ENCODE measurements at places on chromosomes 5 and 9.
A peak's percentile ranks its signal among the peaks of the same experiment; 100 is the strongest.

GRCh38 chr5:60334281-60334713 lies 365.7 kb downstream of the DEPDC1B start:
- H3K4me1 ChIP-seq = peaks cover 34% of the 10 kb centered on the region
- H3K27me3 ChIP-seq = peaks cover 2% of the 10 kb centered on the region
- H3K36me3 ChIP-seq = no peaks in the 10 kb centered on the region
- DNase-seq = peak; percentile 71
- H3K4me3 ChIP-seq = peak overlapping the region; percentile 49

DNA sequence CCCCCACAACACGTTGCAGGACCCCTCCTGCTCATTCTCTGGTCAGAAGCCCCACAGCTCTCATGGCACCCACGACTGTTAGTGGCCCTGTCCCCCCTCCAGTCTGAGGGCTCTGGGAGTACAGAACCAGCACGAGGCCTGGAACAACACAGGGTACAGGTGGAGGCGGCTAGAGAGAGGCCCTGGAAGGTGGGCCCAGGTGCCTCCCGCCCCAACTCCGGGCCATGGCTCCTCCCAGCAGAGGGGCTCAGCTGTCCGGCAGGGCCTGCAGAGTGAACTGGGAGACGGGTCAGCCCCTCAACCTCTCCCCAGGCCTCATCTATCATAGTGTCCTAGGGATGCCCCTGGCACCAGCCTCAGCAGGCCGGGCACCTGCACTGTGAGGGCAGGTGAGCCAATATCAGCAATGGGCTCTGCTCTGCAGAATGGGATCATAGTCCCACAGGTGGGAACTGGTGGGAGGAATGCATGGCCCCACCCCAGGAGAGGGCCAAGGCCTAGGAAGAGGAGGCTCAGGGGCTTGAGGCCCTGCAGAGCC lies 58.6 kb downstream of the BARX1 start:
- H3K36me3 ChIP-seq = peaks cover 9% of the 10 kb centered on the region
- H3K27me3 ChIP-seq = peaks cover 6% of the 10 kb centered on the region
- no peak overlapping the region for H3K4me3 ChIP-seq
- H3K27ac ChIP-seq = no peak overlapping the region

- H3K36me3 ChIP-seq = peaks cover 11% of the 10 kb centered on the region
- H3K27ac ChIP-seq = peak overlapping the region; percentile 42
- H3K4me3 ChIP-seq = peak overlapping the region; percentile 19
- peaks cover 27% of the 10 kb centered on the region for H3K27me3 ChIP-seq
These were observed 108.9 kb upstream of the LHFPL2 start for GRCh38 chr5:78757269-78758053.

GRCh38 chr9:97980479-97980803 lies 2.7 kb upstream of the ANP32B start:
- no peaks in the 10 kb centered on the region for H3K36me3 ChIP-seq
- no peak for DNase-seq
- H3K27ac ChIP-seq = no peak overlapping the region
- H3K27me3 ChIP-seq = peaks cover 1% of the 10 kb centered on the region
- peaks cover 19% of the 10 kb centered on the region for H3K4me1 ChIP-seq

DNA sequence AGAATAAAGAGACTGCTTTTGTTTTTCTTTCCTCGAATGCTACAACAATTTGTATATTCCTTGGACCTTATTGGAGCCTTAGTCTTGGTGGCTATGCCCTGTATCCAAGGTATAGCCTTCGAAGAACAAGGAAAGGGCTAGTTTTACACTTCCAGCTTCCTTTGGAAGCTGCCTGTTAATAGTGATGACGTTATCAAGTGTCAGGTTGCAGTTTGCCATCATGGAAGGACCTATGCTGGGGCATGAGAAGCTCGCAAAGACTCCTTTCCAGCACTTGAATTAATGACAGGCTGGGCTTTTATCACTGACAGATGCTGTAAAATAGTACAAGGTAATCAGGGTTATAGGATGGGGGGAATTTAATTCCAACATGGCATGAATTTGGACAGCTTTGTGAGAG lies 157.9 kb downstream of the KDM4C start:
- no peak for DNase-seq
- H3K4me3 ChIP-seq = no peak overlapping the region
- H3K27me3 ChIP-seq = no peaks in the 10 kb centered on the region
- H3K4me1 ChIP-seq = peaks cover 11% of the 10 kb centered on the region
- H3K27ac ChIP-seq = no peak overlapping the region

DNA sequence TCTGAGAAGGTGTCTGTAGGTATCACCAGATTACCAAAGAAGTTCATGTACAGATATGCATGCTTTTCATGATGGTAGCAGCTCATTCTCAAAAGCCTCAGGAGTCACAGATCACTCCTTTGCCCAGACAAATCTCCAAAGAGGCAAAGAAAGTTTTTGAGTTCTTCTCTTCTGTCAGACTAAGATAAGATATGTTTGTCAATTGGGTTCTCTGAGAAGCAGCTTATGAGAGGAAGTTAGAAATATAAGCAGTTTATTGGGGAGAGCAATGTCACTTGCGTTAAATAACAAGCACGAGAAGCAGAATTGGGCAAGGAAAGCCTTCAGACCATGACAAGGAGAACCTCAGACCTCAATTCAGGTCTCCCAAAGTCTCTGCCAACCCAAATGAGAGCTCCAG lies 219.2 kb upstream of the KLF4 start:
- H3K4me3 ChIP-seq = no peak overlapping the region
- DNase-seq = no peak
- H3K27ac ChIP-seq = no peak overlapping the region
- H3K27me3 ChIP-seq = no peaks in the 10 kb centered on the region
- H3K4me1 ChIP-seq = peaks cover 39% of the 10 kb centered on the region
- H3K36me3 ChIP-seq = no peaks in the 10 kb centered on the region

DNA sequence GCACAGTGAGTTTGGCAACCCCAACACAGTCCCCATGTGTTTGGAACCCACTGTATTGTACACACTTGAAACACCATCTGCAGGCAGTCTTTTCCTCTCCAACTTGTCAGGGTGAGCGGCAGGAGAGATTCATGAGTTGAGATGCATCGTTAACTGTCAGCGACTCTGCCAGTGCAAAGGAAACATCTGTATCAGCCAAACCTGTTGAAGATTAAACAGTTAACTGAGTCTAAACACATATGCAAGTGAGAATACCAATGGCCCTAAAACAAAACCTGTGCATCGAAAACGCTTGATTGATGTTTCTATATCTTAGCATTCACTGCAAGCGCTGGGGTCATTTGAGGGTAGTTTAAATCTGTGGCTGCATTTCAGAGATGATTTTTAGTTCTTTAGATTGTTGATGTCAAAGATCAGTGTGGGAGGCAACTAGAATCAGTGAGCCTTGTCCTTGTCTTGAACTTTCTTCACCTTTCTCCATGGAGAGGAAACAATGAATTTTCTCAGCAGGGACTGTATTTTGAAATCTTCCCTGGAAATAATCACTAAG lies 41.3 kb upstream of the PAM start:
- H3K27me3 ChIP-seq = no peaks in the 10 kb centered on the region
- peaks cover 45% of the 10 kb centered on the region for H3K4me1 ChIP-seq
- no peak overlapping the region for H3K4me3 ChIP-seq
- H3K27ac ChIP-seq = no peak overlapping the region
- no peak for DNase-seq
